ENCODE measurements at places on chromosomes 1 and 21.
A peak's percentile ranks its signal among the peaks of the same experiment; 100 is the strongest.

GRCh38 chr21:45304945-45305344 is 17.2 kb upstream of the POFUT2 start:
- H3K36me3 ChIP-seq = no peaks in the 10 kb centered on the region
- H3K4me1 ChIP-seq = peaks cover 16% of the 10 kb centered on the region
- no peak for DNase-seq
- H3K4me3 ChIP-seq = no peak overlapping the region
- no peak overlapping the region for H3K27ac ChIP-seq

- H3K4me1 ChIP-seq = no peaks in the 10 kb centered on the region
- DNase-seq = no peak
- H3K27me3 ChIP-seq = no peaks in the 10 kb centered on the region
- no peak overlapping the region for H3K27ac ChIP-seq
Observed at GRCh38 chr1:17795836-17796645, 40.9 kb downstream of the ACTL8 start.

DNA sequence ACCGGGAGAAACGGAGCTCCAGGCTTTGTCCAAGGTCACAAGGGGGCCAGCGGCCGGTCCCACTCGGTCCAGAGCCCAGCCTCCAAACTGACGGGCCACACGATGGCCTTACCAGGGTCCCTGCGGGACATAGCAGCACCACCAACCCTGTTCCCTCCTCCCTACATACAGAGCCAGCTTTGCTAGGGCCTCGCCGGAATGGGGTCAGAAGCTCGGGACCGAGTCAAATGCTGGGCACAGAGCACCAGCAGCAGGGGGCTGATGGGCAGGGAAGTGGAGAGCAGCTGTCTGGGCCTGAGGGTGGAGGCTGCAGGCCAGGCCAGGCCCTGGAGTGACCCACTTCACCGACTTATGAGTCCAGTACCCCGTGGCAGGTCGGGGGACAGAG is 14.9 kb upstream of the TTC39A start:
- H3K4me3 ChIP-seq = no peak overlapping the region
- H3K4me1 ChIP-seq = peaks cover 6% of the 10 kb centered on the region
- no peaks in the 10 kb centered on the region for H3K36me3 ChIP-seq
- no peak overlapping the region for H3K27ac ChIP-seq
- H3K27me3 ChIP-seq = no peaks in the 10 kb centered on the region

DNA sequence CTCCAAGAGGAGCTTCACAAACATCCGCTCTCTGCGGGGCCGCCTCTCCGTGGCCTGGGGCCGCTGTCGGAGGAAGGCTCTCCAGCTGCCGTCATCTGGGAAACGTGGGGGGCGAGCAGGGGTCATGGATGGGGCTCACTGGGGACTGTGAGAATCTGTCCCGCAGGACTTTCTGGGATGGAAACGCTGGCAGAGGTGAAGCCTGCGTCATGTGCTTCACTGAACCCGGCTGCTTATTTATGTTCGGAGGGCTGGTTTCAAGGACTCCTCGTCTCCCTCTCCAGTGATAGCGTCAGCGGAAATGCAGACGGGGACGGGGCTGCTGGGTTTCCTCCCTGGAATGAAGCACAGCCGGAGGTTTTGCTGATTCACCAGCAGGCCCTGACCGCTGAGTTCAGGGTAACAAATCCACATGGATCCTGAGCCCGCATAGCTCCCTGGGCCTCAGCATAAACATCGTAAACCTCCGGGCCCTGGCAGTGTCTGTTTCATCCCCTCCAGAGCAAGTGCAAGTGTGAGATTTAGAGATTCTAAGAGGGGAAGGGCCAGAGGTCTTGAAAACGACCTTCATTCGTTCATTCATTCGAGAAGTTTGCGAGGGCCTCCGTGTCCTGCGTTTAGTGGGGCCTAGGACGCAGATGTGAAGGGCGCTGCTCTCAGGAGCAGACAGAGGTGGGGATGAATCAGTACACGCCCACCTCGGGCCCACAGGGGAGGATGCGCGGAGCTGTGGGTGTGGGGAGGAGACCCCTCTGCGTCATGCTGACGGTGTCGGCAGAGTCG is 7.0 kb upstream of the POFUT2 start:
- H3K4me1 ChIP-seq = peaks cover 12% of the 10 kb centered on the region
- H3K36me3 ChIP-seq = no peaks in the 10 kb centered on the region
- H3K27ac ChIP-seq = no peak overlapping the region
- H3K27me3 ChIP-seq = no peaks in the 10 kb centered on the region

DNA sequence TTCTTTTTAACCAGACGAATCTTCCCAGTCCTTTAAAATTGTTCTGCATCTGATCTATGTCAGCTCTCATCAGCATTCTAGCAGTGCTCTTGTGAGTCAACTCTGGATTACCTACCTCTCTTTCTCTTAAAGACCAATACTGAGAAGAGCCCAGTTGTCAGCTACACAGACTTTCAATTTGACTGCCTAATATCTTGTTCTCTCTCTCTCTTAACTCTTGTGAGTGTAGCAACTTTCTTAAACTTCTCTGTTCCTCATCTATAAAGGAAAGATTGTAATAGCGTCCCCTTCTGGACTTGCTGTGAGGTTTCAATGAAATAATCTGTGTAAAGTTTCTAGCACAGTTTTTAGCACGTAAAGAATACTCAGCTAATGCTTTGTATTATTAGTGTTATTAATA is 499.3 kb upstream of the ADAMTS5 start:
- no peak overlapping the region for H3K4me3 ChIP-seq
- no peak overlapping the region for H3K27ac ChIP-seq
- DNase-seq = no peak
- no peaks in the 10 kb centered on the region for H3K36me3 ChIP-seq
- H3K27me3 ChIP-seq = no peaks in the 10 kb centered on the region

DNA sequence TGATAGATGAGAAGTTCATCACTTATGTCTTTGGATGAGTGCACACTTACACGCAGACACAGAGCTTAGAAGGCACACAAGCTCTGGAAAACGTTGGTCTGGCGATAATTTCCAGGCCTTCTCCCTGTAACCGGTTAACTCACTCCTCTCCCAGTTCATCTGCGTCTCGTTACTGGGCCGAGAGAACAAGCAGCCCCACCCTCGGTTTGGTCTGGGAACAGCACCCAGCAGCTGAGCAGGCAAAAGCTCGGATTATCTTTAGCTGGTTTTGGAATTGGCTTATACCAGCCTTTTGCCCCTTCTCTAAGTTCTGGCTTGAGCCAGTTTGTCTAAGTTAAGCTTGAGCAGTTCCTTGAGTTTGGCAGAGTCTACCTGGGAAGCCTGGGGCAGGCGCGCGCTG is 27.3 kb upstream of the COL6A1 start:
- no peaks in the 10 kb centered on the region for H3K36me3 ChIP-seq
- H3K27me3 ChIP-seq = peaks cover 11% of the 10 kb centered on the region
- DNase-seq = no peak

DNA sequence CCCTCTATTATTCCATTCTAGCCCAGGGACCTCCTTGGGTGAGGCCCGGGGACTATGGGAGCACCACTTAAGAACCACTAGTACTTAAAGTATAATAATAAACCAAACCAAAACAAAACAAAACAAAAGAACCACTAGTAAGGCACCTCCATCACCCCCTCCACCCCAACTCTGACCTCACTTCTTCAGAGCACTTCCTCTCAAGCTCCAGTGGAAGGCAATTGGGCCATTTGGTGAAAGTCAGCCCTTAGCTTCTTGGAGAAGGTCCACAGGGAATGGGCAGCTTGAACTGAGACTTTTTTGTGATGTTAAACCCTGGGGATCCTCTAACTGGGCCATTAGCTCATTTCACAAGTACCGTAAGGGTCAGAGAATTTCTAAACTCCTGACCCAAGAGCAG is 237.3 kb downstream of the RHOU start:
- no peaks in the 10 kb centered on the region for H3K4me1 ChIP-seq
- DNase-seq = no peak
- no peaks in the 10 kb centered on the region for H3K27me3 ChIP-seq

GRCh38 chr1:231053493-231054162 is 13.6 kb upstream of the FAM89A start:
- H3K4me1 ChIP-seq = peaks cover 22% of the 10 kb centered on the region
- H3K36me3 ChIP-seq = no peaks in the 10 kb centered on the region
- no peak overlapping the region for H3K4me3 ChIP-seq
- no peaks in the 10 kb centered on the region for H3K27me3 ChIP-seq
- DNase-seq = peak; percentile 91

GRCh38 chr1:202329891-202330290 is 11.8 kb downstream of the UBE2T start:
- H3K4me3 ChIP-seq = no peak overlapping the region
- H3K4me1 ChIP-seq = no peaks in the 10 kb centered on the region
- no peak overlapping the region for H3K27ac ChIP-seq
- DNase-seq = no peak
- H3K36me3 ChIP-seq = peaks cover 17% of the 10 kb centered on the region

- H3K27me3 ChIP-seq = peaks cover 3% of the 10 kb centered on the region
- H3K27ac ChIP-seq = no peak overlapping the region
- no peaks in the 10 kb centered on the region for H3K4me1 ChIP-seq
- no peak overlapping the region for H3K4me3 ChIP-seq
- H3K36me3 ChIP-seq = no peaks in the 10 kb centered on the region
- no peak for DNase-seq
Observed at GRCh38 chr1:210828996-210829596, 304.9 kb downstream of the KCNH1 start.

DNA sequence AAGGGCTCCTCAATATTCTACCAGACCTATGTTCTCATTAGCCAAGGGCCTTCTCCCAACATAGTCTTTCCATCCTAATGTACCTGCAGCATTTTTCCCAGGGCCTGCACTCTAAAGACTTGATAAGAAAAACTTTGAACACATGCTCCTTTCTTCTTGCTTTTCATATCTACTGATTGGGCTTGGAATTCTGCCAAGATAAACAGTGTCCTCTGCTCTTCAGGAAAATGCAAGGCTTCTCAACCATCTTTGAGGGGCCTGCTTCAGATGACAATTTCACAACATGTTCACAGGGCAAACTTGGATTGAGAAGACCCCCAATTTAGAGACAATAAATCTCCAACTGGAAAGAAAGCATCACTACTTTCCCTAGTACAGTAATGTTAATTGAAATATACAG is 25.8 kb upstream of the PPT1 start:
- no peak for DNase-seq
- no peak overlapping the region for H3K27ac ChIP-seq
- no peaks in the 10 kb centered on the region for H3K36me3 ChIP-seq

GRCh38 chr1:22913421-22914141 is 59.1 kb downstream of the LACTBL1 start:
- no peak for DNase-seq
- no peak overlapping the region for H3K27ac ChIP-seq
- H3K4me1 ChIP-seq = no peaks in the 10 kb centered on the region
- no peaks in the 10 kb centered on the region for H3K36me3 ChIP-seq

DNA sequence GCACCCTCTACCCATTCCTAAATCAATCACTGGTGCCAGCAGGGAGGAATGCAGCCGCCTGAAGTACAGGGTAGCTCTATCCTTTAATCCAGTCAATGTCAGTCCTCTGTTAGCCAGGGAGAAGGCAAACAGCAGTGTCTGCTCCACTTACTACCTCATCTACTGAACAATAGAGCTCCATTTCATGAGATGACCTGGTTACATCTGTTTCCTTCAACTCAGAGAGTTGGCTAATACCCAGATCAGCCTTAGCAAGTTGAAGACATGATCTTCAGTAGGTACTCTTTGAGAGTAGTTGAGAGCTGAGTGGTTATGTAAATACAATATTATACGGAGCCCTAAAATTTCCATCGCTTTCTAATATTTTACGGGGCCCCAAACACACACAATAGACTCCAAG is 46.1 kb upstream of the CD34 start:
- H3K4me3 ChIP-seq = no peak overlapping the region
- peak; percentile 72 for DNase-seq
- no peak overlapping the region for H3K27ac ChIP-seq
- H3K4me1 ChIP-seq = peaks cover 5% of the 10 kb centered on the region
- no peaks in the 10 kb centered on the region for H3K36me3 ChIP-seq
- H3K27me3 ChIP-seq = no peaks in the 10 kb centered on the region

GRCh38 chr1:36301220-36301619 is 4.9 kb upstream of the SH3D21 start:
- DNase-seq = no peak
- peaks cover 26% of the 10 kb centered on the region for H3K4me1 ChIP-seq
- peaks cover 18% of the 10 kb centered on the region for H3K36me3 ChIP-seq
- H3K4me3 ChIP-seq = no peak overlapping the region
- H3K27ac ChIP-seq = no peak overlapping the region

GRCh38 chr1:220928725-220929300 is 49.6 kb downstream of the HLX start:
- no peak for DNase-seq
- H3K4me1 ChIP-seq = peaks cover 34% of the 10 kb centered on the region
- H3K27me3 ChIP-seq = no peaks in the 10 kb centered on the region
- no peak overlapping the region for H3K27ac ChIP-seq

- no peaks in the 10 kb centered on the region for H3K36me3 ChIP-seq
- no peaks in the 10 kb centered on the region for H3K4me1 ChIP-seq
- H3K27ac ChIP-seq = no peak overlapping the region
- DNase-seq = peak; percentile 13
- no peak overlapping the region for H3K4me3 ChIP-seq
Observed at GRCh38 chr21:29571949-29572348, 273.2 kb downstream of the BACH1 start.
